Stimulated activated CD4-positive, alpha-beta T cell treated with anti-CD3 and anti-CD28 coated beads, Interleukin-1b, Interleukin-23, amount 100 ng/mL, for 4 hours (primary cell): ENCODE measurements at places on chromosomes 3 and 15.

DNA sequence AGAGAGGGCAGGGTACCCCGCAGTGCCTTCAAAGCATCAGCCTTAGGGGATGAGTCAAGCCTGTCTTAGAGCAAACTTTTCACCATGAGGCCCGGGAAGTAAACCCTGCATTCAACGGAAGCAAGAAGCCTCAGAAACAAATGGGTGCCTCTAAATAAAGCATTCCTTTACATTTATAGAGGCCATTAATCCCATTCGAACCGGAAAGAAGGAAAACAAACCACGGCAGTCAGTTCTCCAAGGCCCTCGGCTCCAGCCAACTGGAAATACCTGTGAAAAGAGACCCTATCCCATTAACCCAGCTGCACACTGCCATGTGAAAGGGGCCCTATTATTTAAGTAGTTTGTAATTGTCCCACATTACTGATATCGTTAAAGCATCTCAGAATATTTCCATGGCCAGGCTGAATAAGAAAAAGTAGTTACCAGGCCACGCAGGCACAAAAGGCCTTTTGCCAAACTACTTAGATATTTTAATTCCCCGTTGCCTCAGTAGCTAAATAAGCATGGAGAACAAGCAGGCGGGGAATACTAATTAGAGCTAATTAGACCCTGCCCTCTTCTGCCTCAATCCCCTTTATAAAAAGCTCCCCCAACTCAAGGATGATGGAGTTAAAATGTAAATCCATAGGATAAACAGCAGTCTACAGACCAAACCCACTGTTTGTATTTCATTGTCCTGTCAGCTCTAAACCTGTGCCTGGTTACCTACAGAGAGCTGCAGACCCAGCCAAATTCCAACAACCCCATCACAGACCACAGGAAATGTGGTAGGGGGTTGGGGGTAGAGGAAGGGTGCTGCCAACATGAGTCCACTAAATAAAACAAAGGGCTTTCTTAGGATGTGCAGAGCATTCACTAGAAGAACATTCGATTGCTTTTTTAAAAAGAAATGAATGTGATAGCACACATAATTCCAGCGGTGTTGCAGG lies 4.1 kb downstream of the ITGB5 start:
- no peak for DNase-seq

DNA sequence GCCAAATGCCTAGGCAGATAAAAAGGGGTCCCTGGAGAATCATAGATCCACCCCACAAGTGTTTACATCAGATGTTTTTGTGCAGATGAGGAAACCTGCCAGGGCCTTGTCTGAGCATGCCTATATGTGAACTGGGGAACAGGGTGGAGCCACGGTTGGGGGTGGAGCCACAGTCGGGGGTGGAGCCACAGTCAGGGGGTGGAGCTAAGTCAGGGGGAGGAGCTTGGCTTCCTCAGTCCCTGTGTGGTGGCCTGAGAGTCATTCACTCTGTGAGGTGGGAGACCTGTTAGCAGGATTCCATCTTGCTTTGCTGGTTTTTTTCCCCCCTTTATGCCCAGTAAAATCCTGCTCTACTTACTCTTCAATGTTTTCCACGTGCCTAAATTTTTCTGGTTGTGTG lies 57.8 kb upstream of the TGFBR2 start:
- DNase-seq, result peak; percentile 25

- no peak for DNase-seq
These were observed 150.5 kb upstream of the IQSEC1 start for GRCh38 chr3:13223574-13224237.

- DNase-seq, result no peak
These were observed 1.3 kb downstream of the ALPK3 start for GRCh38 chr15:84818261-84819131.

DNA sequence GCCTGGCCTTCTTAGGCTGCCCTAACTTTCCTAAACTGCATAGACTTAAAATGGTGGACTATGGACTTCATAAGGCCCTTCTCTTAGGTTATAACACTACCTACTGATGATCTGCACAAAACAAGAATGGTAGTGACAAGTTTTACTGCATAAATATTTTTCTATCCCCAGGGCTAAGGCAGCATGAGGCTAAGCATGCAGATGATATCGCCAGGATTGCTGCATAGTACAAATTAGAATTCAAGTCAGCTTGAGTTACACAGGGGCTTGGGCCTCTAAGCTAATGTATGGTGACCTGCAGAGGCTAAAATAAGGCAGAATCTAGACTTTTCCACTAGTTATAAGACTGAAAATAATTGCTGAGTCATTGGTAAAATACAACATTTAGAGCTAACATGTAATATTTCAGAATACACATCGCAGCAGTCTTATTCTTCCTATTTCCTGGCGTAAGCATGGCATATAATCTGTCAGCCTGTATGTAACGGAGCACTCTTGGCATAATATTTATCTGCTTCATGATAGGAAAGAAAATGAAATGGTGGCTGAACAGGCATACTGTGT lies 15.3 kb upstream of the RBMS3 start:
- no peak for DNase-seq

DNA sequence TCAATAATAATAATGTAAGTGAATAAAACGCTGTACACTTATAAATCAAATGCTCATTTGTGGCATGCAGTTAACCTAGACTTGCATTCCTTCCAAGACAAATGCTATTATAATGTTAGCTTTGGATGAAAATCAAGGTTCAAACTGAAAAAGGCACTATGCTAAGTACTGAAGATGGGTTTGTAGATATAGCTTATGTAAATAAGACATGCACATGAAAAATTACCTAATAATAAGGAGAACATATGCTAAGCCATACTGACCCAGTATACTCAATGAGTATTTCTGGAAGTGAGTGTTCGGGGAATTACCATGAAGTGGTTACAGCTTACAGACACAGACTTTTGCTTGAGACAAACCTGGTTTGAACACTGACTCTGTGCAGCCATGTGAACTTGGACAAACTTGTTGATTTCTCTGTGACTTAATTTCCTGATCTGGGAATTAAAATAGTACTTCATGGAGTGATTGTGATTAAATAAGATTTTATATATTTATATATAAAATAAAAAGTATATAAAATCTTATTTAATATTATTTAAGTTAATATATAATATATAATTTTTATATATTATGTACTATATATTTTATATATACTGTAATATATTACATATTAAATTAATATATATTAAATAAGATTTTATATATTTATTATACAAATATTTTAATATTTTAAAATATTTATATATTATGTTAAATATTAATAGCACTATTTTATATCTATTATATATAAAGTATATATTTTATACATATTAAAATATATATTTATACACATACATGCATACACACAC lies 159.2 kb downstream of the ZPLD1 start:
- no peak for DNase-seq

DNA sequence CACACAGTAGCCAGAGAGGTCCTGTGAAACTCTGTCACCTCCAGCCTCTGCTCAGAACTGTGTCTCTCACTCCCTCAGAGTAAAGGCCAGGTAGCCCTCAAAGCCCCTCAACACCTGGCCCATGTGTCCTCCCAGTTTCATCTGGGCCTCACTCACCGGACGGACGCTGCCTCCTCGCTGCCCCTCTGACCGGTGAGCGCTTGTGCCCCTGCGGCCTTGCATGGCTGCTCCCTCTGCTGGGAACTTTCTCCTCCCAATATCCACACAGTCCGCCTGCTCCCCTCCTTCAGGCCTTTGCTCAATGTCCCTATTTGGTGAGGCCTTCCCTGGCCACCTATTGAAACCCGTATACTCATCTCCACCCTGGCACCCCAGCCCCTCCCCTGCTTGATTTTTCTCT lies 36.8 kb upstream of the TRH start:
- DNase-seq, result no peak

DNA sequence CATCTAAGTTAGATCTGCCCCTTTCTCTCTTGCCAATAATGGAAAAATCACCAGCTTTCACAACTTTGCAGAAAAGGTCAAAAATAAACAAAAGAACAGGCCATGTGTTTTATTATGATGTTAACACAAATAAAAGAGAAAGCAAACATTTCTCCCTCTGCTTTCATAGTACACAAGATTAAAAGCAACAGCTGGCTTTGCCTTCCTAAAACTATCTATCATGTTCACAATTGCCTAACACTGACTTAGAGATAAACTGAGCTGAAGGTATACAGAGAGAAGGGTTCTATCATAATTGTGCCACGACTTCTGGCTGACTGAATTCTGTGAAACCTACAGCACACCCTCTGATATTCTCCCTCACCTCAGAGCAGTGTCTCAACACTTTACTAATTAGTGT lies 29.4 kb downstream of the AADAC start:
- no peak for DNase-seq

GRCh38 chr3:30263238-30263924 lies 343.0 kb upstream of the TGFBR2 start:
- DNase-seq, result no peak

DNA sequence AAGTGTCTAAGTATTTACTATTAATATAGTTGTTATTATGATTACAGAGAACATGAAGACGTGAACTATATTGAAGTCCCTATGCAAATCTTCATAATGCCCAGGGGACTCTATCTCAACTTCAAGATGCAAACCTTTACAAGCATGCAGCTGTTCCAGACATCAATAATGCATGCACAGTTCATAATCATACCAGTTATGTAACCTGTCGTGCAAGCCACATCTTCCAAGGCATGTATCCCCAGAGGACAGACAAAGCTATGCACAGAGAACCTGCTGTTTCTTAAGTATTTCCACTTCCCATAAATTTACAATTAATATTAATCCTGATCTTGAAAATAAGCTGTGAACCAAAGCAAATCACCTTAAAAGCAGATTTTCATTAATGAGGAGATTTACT lies 534.1 kb downstream of the TUSC7 start:
- no peak for DNase-seq

DNA sequence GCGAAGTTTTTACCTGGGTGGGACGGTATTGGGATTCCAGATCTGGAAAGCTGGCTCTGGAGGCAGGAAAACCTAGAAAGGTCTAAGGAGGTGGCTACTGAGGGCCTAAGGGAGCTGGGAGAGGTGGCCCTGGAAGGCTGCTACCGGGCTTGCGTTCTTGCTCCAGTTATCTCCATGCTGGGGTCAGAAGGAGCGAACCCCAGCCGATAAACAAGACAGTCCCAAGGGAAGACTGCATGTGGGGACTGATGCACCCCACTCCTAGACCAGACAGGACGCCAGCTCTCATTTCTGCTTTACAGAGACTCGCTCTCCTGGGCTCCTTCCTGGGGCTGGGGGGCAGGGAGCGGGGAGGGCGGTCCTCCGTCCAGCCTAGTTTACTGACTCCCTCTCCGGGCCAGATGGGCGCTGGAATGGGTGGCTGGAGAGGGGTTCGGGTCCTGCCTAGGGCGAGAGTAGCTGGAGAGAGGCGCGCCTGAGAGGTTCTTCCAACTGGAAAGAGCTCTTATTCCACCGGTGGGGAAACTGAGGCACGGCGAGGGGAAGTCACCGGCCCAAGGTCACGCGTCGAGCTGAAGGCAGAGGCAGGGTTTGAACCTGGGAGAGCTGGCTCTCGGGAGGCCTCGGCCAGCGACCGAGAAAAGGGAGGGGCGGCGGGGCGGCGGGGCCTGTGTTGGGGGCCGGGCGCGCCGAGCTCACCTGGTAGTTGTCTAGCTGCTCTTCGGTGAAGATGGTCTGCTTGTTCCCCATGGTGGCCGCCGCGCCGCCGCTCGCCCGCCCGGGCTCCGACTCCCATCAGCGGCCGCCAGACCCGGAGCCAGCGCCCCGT lies 565 bp downstream of the CIB2 start:
- no peak for DNase-seq

GRCh38 chr3:18246336-18247060 lies 178.6 kb downstream of the SATB1 start:
- DNase-seq, result no peak

GRCh38 chr15:90623854-90624253 lies 93.3 kb upstream of the BLM start:
- no peak for DNase-seq

DNA sequence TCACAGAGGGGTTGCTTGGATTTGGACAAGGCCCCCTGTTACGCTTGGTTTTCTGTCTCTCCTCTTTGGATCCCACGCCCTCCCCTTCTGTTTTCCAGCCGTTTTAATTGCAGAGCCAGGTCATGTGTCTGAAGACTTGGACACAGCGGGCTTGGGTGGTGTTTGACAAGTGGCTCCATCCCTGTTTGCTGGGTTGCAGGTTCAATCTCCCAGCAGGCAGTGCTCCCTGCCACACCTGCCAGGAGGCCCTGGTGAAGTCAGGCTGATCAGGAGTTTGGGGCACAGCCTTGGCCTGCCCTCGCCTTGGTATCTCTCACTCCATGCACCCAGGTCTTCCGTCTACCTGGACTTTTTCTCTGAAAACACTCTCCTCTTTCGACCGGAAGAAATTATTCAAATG lies 59.0 kb downstream of the PLXNA1 start:
- no peak for DNase-seq

GRCh38 chr3:117074826-117075225 lies 365.2 kb downstream of the TUSC7 start:
- DNase-seq, result no peak

DNA sequence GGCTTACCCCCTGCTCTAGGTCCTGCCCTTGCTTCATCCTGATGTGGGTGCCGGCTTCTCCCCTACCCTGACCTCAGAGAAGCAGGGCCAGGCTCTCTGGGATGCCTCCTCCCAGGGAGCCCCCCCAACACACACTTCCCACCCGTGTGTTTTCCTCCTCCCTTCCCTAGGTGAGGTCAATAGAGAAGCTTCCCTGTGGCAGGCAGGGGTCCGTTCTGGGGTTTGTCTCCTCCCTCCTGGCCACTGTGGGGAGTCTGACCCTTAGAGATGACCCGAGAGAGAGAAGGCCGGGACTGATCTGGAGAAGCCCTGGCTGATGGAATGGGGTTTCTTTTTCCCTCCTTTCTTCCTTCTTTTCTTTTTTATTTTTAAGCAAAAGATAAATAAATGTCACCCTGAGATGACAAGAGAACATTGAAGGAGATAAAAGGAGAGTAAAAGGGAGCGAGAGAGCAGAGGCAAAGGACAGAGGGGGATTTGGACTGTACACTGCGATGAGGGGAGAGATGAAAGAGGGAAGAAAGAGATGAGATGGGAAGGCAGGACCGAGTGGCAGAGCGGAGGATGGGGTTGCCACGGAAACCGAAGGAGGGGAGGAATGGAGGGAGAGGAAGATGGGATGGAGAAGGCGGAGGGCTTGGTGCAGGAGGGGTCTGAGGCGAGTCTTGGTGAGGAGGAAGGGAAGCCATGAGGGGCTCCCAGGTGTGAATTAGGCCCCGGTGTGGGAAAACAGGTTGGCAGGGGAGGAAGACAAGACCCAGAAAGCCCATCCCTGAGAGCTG lies 48.4 kb downstream of the IDH2 start:
- DNase-seq, result no peak

DNA sequence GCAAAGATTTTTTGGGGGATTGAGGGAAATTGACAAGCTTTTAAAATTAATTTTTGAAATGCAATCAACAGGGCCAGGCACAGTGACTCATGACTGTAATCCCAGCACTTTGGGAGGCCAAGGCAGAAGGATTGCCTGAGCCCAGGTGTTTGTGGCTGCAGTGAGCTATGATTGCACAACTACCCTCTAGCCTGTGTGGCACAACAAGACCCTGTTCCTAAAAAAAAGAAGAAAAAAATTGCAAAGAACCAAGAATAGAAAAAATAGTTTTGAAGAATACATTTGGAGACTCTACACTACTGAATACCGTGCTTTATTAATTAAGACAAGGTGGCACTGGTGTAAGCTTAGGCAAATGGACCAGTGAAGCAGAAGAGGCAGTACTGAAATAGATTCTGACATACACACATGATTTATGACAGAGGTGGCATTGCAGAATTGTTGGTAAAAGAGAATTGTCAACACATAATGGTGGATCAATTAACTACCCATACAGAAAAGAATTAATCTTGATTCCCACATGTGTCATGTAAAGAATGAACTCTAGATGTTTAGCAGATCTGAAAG lies 443.3 kb upstream of the ATP11B start:
- no peak for DNase-seq

GRCh38 chr3:64518496-64518895 lies 169.3 kb downstream of the ADAMTS9 start:
- DNase-seq, result no peak

- DNase-seq, result no peak
These were observed 27.8 kb upstream of the NFKBIZ start for GRCh38 chr3:101821503-101821902.
